SK-N-MC (cell line): ENCODE measurements at places on chromosomes 5 and 9.

DNA sequence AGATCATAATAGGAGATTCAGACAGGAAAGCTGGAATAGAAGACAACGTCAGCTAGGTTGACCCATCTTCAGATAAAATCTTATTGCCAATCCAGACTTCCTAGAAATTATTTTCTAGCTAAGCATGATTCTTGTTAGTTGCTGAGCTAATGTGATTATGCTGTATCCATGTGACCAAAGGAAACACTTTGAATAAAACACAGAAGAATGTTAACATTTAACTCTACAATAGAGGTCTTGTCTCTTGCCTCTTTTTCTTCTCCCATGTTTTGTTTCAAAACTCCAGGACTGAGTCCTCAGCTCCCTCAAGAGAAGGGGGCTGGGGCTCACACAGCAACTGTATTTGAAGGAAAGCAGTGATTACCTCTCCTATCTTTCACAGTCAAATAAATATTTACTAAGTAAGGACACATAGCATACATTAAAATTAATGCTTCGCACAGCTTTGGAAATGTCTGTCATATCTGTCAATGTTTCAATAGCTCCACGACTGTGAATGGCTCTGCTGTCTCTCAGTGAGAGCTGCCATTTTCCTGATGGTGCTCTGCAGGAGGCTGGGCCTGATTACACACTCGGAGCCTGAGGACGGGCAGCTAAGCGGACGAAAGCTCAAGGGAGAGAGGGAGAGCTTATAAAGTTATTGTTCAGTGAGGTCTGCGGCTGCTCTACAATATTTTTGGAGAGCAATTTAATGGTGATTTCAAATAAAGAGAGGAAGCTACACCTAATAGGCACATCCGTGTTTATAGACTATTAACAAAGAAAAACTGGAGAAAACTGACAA lies 64.8 kb upstream of the ZNF462 start:
- no peak for DNase-seq

DNA sequence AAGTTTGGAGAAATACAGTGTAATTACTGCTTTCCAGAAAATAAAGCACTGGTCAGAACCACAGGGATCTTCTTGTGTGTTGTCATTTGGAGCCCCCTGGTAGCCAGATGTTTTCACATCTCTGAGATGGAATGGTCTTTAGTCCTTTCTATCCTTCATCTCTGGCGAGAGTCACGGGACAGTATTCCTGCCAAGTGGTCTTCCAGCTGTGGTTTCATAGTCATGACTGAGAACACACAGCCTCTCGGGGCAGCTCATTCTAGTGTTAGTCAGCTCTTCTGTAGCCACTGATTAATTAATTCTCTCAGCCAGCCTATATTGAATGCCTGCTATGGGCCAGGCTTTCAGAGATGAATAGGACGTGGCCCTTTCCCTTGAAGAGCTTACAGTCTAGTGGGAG lies 34.1 kb downstream of the HMGXB3 start:
- DNase-seq: no peak

DNA sequence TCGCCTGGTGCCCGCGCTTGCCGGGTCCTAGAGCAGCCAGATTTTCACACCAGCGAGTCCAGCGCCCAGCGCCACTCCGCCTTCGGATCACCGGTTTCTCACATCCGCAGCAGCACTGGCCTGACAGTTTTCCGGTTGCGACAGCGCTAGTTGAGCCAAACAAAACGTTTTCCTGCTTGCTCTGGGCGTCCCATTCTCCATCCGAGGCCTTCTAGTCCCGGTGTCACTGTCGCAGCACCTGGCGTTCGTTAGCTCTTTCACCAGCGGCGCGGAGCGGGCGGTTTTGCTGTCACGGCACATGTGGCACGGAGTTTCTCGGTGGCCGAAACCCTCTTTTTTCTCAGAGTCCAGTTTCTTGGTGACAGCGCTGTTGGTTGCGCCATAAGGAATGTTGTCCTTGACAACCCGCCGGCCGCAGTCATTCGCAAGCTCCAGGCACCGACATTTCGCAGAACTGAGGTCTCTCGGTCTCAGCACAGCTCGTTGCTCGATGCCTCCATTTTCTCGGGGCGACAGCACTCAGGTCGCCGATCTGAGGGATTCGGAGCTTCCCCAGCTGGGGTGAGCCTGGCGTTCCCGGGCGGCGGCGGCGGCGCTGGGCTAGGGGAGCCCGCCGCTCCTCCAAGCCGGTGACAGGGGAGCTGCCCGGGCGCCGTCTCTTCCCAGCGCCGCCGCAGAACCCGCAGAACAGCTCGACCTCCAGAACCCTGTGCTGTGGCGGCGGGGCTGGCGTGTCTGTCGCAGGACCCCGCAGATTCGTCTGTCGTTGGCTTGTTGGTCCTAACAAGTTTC lies 47.8 kb downstream of the ANXA2R start:
- no peak for DNase-seq

GRCh38 chr5:136236479-136237083 lies 43.6 kb upstream of the SMIM32 start:
- no peak for DNase-seq

- DNase-seq: no peak
Measured at GRCh38 chr9:130267930-130268329, 2.4 kb downstream of the HMCN2 start.

GRCh38 chr5:32072054-32072453 lies 102.1 kb downstream of the GOLPH3 start:
- no peak for DNase-seq

GRCh38 chr9:88724331-88724730 lies 189.4 kb downstream of the NXNL2 start:
- no peak for DNase-seq

DNA sequence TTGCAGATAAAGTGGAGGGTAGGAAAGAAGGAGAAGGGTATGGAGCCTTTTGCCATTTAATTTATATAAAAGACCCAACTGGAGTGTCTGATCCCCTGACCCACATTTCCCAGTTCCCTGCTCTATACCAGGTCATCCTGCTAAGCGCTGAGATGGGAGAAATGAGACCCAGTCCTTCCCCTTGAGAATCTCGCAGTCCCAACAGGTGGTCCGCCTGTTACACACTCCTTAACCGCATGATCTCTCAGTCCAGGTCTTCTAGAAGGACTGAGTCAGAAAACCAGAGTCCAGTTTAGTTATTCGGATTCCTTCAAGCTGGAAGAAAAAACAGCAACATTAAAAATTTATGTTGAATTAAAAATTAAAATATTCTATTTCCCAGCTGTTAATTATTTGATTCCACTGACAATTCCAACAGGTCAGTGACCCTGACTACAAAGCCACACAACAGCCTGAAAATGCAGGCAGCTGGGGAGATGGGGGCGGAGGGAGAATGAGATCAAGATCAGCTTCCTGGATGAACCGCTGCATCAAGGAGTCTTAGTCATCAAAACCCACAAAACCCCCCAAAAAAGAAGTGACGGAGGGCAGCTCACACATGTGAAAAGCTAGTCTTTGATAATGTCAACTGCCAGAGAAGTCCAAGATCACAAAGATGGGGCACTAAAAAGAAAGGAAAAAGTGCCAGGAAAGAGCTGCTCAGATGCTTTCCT lies 44.0 kb downstream of the GGTA1 start:
- DNase-seq: no peak

- DNase-seq: no peak
Measured at GRCh38 chr9:114429488-114429887, 41.7 kb upstream of the AKNA start.

DNA sequence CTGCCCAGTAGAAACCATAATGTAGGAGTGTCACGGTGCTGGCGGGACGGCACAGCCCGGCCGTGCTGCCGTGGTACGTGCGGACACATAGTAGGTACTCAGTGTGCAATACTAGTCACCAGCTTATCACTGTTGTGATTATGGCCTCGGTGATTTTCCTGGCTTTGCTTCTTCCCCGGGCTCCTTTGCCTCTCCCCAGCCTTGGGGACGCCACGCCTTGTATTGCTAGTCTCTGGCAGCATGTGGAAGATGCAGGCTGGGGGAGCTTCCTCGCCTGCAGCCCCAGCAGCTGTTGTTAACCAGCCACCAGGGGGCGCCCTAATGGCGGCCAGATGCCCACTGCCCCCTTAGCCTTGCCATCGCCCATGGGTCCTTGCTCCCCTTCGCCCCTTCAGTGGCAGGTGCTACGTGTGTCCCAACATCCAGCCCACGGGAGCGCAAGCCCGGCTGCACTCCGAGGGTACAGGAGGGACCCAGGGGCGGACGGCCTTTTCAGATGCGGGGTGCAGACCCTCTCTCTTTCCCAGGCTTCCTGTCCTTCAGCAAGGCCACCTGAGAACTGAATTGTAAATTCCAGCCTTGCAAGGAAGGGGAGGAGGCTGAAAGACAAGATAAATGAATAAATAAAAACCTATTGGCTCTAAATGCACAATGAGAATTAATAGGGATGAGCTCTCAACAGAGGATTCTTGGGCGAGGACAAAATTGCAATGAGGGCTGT lies 8.0 kb downstream of the NTNG2 start:
- no peak for DNase-seq

DNA sequence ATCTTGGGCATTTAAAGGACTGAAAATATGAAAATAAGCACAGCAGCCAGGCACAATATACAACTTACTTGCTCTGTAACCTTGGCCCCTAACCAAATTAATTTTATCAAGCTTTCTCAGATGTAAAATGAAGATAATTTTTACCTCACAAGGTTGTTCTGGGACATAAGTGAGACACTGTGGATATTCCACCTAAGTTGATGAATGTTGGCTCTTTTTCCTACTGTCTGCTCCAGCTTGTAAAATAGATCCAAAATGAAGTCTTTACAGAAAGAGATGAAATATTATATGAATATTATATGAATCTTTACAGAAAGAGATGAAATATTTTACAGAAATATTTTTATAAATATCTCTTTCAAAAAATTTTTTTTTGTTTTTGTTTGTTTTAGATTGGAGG lies 270.1 kb downstream of the DNAH5 start:
- no peak for DNase-seq

DNA sequence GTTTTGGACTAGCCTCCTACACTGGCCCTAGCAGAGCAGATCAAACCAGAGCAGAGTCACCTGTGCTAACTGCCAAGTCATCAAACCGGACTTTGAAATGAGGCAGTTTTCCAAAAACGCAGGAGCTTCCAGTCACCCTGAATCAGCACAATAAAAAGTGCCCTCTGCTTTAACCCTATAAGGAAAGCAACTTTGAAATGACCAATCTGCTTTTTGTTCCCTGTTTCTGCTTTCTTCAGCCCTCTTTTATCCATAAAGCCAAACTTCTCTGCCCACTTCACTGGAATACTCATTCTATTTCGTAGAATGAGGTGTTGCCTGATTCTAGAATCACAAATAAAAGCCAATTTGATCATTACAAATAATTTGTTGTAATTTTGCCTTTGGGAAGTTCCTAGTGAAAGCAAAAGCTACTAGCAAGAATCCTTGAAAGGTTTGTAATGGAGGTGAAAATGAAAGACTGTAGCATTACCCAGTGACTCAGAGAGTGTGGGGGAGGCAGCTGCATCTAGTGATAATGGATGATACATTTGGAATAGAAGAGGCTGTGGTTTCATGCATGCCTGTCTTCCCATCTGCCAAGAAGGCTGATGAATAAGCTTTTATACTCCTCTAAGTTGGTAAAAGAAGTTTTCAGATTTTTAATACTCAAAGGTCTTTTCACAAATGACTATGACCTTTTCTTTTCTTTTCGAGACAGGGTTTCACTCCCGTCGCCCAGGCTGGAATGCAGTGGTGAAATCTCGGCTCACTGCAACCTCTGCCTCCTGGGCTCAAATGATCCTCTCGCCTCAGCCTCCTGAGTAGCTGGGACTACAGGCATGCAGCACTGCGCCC lies 14.9 kb downstream of the SPAAR start:
- DNase-seq: no peak

GRCh38 chr5:36885566-36886485 lies 9.3 kb downstream of the NIPBL start:
- DNase-seq: no peak

GRCh38 chr5:99617335-99617734 lies 688.5 kb upstream of the CHD1 start:
- DNase-seq: no peak

DNA sequence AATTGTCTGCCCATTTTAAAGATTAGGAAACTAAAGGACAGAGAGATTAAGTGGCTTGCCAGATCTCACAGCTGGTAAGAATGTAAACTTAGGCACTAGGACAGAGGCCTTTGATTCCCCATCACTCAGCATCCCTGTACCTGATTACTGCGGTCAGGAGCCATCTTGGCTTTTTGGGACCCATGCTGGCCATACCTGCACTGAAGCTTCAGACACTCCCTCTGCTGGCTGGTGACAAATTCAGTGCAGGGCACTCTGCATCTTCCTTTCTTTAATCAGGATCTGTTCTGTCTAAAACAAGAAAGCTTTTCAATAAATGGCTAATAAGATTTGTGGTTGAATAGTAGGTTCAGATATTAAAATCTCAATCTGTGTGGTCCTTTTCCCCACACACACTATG lies 215.5 kb upstream of the RORB start:
- no peak for DNase-seq

DNA sequence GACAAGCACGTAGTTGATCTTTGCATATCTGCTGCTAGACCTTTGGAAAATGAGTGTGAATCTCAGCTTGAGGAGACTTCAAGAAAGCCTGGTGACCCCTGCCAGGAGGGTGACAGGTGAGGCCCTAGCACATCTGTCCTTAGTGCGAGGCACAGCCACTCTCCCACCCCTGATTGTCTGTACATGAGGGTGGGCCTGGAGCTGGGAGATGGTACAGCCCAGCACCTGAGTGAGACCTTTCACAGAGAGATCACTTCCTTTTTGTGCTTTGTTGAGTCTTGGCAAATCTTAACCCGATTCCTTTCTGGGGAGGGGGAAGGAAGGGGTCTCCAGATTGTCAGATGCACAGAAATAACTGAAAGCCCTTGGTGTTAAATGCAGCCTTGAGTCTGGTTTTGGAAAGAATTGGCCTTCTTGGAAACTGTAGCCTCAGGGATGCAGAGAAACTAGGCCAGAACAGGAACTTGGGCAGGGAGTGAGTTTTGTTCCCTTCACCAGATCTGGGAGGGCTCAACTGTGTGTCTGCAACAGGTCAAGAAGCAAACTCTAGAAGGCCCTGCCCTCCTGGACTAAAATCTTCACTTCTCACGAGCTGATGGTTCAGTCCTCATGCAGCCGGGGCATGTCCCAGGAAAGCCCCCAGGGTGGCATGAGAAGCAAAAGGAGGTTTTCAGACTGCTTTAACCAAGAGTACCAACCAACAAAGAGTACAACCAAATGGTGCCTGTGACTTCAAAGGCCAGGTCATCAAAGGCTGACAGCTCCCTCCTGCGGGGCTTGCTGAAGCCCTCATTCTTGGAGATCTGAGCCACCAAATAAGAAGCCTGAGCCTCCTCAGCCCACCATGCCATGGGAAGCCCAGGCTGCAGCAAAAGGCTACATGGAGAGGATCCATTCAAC lies 20.8 kb upstream of the SEMA4D start:
- DNase-seq: no peak

DNA sequence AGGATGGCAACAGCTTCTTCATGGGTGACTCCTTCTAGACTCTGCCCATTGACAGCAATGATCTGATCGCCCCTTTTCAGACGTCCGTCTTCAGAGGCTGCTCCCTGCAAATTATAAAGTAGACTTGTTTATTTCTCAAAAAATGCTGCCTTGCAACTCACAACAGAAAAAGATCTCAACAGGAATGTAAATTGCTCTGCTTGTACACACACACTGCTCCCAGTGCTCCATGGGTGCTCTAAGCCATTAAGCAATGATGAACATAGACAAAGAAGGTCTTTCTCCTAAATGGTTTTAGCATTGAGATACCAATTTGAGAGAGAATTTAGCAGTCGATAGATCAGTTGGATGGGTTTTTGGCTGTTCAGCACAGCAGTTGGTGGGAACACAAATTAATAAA lies 172.5 kb downstream of the MPDZ start:
- no peak for DNase-seq
